Diencephalon (tissue), 1 donor: ENCODE measurements at places on chromosomes 7 and 10. TPM values are rescaled to one million over a fixed set of nuclear protein-coding genes. Genes with fewer than 3 reads are reported as not detected.

Gene OR13A1
- not detected for total RNA-seq

Gene OR6B1
- total RNA-seq, result not detected

Gene CRYGN
- not detected for total RNA-seq

Gene PDE6C
- total RNA-seq, result not detected

Gene ZNF503
- total RNA-seq, result 4.8 TPM

Gene PI4K2A
- total RNA-seq, result 15.7 TPM

Gene ASB10
- total RNA-seq, result not detected

Gene FOXI2
- not detected for total RNA-seq

Gene CYP3A7
- total RNA-seq, result not detected
